ENCODE measurements at places on chromosomes 7 and 10. TPM values are rescaled to one million over a fixed set of nuclear protein-coding genes. Genes with fewer than 3 reads are reported as not detected.

Gene LIPM
- polyA plus RNA-seq: not detected

Gene KCNH2
- 2.1 TPM for polyA plus RNA-seq

Gene C10orf95
- polyA plus RNA-seq: not detected

Gene FBH1
- 48.8 TPM for polyA plus RNA-seq

Gene H2BK1
- polyA plus RNA-seq: not detected

All from IMR-90 (cell line).